T-cell (primary cell): ENCODE measurements at places on chromosomes 5 and 9.

GRCh38 chr5:132274050-132274792, 16.7 kb downstream of the PDLIM4 start:
- DNase-seq: no peak

- DNase-seq: no peak
These were observed 641 bp downstream of the ATP6V1G1 start for GRCh38 chr9:114588210-114588609.

GRCh38 chr9:34084562-34084961, 35.9 kb upstream of the UBAP2 start:
- DNase-seq: no peak

- DNase-seq: no peak
These were observed 144.9 kb upstream of the CD180 start for GRCh38 chr5:67341478-67341877.

- no peak for DNase-seq
These were observed 3.7 kb upstream of the COL5A1 start for GRCh38 chr9:134637696-134638501.

DNA sequence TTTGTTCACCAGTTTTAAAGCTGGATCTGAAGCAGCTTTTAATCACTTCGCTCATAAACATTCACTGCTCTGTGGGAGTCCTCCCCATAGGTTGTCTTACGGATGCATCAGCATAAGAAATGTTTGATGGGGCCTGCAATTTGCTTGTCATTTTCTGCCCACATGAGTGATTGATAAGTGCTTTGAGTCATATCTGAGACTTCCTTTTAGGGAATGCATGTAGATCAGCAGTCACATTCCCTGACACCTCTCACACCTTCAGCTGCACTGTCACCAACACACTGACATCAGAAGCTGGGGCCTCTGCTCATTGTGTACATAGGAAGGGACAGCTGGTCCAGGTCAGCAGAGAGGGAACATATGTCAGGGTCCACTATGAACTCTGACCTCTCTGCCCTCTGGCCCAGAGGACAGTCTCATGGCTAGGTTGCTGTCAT, 84.1 kb upstream of the SPATA31D4 start:
- no peak for DNase-seq

DNA sequence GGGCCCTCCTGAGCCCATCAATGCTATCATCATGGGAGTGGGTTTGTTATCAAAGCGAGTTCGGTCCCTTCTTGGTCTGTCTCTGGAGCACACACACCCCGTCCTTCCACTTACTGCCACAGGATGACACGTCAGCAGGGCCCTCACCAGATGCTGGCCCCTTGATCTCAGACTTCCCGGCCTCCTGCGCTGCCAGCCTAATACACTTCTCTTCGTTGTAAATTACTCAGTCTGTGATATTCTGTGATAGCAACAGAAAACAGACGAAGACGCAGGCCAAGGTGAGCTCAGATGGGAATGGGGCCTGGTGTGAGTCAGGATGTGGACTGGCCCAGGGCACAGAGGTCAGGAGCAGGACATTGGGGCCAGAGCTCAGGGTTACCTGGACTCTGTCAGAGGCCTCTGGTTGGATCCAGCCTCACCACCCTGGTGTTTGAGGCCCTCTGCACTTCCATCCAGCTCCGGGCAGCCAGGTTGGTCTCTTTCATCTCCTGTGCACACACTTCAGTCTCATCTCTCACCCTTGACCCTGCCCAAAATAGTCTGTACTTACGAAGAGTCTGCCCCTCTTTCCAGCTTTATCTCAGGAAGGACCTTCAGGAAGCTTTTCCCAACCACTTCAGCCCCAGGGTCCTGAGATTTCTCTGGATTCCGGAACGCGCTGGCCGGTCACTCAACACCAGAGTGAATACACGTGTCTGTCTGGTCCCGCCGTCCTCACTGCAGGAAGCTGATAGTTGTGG, 26.0 kb upstream of the CNOT6 start:
- no peak for DNase-seq

DNA sequence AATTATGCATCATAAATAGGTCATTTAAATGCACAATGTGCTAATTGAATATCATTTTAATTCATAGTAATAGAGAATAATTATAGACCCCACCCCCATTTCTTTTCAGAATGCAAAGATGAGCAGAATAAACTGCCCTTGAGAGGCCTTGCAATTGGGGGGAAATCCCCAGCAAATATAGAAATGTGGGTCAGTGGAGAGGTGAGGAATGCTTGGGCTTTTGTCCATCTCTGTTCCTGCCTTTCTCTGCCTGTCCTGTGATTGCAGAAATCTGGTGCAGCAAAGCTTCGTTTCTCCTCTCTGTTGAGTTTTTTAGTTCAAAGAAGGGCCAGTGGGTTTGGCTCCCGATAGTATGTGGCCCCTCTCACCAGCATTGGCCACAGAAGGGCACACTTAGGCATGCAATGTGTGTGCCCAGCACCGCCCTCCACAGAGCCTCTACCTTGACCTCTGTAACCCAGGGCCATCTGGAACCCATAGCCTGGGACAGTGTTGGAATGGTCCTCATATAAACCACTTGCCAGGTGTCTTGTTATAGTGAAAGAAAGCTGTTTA, 164.2 kb downstream of the SEMA6A start:
- no peak for DNase-seq

DNA sequence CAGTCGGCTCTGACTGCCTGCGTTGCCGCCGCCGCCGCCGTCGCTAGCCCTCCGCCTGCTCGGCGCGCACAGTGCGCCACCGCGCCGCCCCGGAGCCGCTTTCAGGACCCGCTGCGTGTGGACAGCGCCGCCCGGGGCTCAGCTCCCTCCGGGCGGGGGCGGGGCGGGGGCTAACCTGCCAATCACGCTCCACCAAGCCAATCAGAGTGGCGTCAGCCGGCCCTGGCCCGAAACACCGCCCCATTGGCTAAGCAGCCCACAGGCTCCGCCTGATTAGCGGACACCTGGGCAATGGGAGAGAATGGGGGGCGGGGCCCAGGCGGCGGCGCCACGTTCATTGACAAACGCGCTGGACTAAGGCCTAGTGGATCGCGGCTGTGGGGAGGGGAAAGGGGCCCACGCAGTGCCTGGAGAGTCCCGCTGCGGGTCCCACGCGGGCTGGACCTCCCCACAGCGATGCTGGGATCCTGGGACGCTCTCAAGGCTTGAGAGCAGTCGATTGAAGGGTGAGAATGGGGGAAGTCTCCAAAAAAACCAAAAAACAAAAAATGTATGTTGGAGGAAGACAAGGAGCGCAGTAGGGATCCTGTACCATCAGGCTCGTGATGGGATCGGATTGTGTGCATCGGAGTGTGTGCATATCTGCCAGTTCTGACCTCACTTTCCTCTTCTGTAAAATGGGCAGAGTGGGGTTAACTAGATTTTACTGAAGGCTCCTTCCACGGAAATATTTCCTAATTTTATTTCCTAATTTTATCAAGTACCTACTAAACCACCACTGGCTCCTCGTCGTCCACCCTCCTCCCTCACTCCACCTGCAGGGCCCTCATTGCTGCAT, 6.3 kb downstream of the PAX5 start:
- DNase-seq: peak; percentile 78

- DNase-seq: no peak
These were observed 23.9 kb upstream of the TERT start for GRCh38 chr5:1318659-1319251.

GRCh38 chr5:60362158-60362557, 337.8 kb downstream of the DEPDC1B start:
- no peak for DNase-seq

DNA sequence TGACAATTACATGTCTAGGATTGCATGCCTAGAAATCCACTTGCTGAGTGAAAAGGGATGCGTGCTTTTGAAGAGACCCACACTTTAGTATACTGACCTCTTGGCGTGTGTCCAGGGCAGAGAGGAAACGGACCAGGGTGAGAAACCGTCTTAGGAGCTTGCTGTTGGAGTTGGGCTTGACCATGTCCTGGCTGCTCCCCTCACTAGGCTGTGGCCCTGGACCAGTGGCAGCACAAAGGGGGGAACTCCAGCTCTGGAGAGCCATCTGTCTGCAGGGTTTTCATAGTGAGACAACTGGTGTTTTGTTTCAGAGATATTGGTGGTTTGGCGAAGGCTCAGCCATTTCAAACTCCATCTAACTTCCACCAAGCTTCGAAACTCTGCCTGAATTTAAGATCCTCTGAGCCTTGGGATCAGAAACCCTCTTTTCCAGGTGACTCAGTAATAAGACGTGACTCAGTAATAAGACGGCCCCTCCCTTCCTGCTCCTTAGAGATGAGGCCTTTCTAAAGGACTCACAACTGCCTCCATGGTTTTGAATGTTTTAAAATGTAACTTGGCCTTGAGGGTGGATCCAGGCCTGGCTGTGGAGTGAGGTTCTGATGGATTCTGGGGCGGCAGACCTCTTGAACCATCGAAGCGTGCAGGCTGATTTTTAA, 165.8 kb downstream of the MELK start:
- no peak for DNase-seq

DNA sequence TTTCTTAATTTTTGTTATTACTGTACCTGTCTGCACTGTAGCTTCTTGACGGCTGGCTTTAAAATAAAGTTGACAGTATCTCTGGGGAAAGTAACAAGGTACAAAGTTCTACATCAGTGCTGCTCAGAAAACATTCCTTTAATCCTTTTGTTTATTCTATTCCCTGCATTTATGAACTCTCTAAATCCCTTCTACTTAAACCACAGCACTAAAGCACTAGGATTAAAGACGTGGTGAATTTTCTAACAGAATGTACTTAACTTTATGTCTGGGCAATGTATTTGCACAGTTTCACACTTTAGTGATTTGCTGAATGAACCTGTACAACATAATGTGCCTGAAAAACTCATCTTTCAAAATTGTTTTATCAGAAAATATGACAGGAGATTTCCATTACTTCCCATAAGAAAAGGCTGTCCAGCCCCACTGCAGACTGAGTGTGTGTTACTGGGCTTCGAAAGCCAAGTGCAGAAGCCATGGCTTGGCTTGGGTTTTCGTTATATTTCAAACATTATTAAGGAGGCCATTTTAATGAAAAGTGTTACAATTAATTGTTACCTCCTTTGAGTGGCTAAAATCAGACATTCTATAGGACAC, 43.8 kb downstream of the LHFPL2 start:
- DNase-seq: no peak

GRCh38 chr5:97096846-97097245, 45.6 kb downstream of the LIX1 start:
- no peak for DNase-seq

DNA sequence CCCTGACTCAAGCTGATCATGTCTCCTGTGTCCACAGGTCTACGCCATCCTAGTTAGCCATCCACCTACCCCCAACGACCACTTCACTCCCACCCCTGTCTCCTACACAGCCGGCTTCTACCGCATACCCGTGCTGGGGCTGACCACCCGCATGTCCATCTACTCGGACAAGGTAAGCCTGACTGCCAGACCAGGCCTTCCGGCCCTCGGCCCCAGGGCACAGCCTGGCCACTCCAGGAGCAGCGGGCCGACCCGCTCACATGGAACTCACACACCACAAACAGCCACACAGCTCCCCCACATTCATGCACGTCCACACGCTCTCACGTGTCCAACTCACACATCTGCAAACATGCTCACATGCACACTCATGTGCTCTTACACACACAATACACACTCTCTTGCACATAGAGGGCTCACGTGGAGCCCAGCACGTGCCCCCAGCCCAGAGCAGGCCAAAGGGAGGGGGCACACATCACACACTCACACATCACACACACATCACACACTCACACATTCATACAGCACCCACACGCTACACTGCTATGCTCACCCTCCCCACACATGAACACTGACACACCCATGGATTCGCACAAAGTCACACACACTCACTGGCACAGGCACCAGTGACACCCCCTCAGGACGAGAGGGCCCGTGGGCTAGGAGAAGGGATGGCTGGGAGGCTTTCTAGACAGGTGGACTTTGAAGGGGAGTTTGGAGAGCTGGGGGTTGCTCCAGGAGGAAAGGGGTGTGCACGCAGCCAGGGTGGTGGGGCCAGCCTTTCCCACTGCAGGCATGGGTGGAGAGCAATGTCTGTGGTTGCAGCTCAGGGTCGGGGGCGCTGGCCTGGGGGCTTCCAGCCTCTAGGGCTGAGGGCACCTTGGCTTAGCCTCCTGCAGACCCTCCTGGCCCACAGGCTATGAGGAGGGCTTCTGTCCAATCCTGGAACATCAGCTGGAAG, 3.3 kb downstream of the GRIN1 start:
- DNase-seq: no peak

- DNase-seq: no peak
These were observed 260.3 kb upstream of the ADAMTS16 start for GRCh38 chr5:4879693-4880303.

DNA sequence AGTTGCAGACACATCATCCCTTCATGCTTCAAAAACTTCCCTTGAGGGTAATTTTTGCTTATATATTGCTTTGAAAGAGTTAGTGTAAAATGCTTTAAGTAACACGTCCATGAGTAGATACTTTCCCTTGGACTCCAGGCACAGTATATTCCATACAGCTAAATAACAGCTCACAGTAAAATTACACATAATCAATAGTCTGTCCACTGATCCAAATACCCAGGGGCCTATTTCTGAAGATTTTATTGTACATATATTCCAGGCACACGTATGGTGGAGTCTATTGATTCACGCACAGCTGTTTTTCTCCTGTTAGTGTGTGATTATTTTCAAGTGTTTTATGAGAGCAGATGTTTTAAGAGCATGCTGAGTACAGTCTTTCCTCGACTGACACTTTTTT, 223.7 kb upstream of the GRAMD2B start:
- no peak for DNase-seq

DNA sequence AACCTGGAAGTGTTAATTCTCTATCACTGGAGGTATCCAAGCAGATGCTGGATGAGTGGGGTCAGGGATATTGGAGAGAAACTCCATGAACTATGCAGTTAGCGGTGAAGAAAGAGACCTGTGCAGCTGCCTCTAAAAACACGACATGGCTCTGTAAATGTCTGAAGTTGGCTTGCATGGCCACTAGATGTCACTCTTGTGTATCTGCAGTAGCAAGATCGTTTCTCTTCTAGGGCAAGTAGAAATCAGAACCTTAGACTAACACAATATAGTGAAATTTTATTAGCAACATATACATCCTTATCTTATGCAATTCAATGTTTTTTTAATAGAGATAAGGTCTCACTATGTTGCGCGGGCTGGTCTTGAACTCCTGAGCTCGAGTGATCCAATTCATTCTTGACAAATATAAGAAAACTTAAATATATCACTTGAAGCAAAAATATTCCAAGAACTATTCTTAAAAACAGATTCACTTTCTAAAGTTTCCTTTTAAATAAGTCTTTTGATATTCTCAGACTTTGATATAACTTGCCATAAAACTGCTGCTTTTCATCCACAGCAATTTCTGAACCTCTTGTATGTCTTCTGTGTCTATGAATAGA, 2.9 kb downstream of the OR2S2 start:
- peak; percentile 31 for DNase-seq

DNA sequence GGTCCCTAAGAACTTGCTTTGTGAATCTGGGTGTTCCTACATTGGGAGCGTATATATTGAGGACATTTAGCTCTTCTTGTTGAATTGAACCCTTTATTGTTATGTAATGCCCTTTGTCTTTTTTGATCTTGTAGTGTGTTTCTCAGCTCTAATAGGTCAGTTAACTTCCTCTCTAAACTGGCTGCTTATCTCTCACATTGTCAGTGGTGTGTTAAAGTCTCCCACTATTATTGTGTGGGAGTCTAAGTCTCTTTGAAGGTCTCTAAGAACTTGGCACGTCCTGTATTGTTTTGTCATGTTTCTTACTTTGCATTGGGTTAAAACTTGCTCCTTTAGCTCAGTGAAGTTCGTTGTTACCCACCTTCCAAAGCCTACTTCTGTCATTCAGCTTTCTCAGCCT, 36.2 kb downstream of the RIC1 start:
- DNase-seq: no peak
